ENCODE measurements at places on chromosomes 7 and 10.

GRCh38 chr10:43965918-43966570, 317.4 kb upstream of the ZNF32 start:
- DNase-seq = no peak

DNA sequence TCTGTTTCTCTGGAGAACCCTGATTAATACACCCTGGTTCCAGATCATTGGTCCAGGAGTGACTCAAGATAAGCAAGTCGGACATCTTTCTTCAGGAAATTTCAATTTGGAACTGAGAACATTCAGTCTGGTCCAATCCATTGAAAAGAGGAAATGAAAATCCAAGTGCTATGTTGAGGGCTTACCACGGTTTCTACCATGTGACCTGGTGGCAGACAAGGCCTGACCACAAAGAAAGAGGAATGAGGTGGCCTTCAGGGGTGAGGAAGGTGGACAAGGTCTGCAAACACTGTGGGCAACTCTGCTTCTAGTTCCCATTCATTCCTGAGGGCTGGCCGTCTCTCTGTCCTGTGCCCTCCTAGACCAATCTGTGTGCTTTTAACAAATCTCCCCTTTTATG, 149.2 kb upstream of the GHITM start:
- DNase-seq = no peak

DNA sequence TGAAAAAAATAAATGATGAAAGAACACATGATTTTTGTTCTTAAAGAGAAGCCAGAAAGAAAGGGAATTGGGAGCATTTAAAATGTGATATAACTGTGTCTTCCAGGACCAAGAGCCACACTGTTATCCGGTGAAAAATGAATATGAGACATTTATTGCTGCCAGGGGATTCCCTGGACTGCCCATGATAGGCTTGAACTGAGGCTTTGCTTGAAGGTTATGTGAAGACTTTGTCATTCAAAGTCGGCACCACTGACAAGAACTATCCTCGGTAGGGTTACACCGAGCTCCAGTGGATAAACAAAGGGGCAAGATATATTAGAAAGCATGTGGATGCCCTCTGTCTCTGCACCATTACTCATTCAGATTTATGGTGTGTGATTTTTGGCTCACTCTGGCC, 125.4 kb upstream of the MINDY3 start:
- DNase-seq = no peak

GRCh38 chr7:21504021-21504420, 38.8 kb upstream of the DNAH11 start:
- DNase-seq = no peak

- DNase-seq = no peak
These were observed 2.1 kb downstream of the FAM24B start for GRCh38 chr10:122877264-122877663.

- no peak for DNase-seq
These were observed 168.2 kb downstream of the CACNA2D1 start for GRCh38 chr7:82275342-82275741.

DNA sequence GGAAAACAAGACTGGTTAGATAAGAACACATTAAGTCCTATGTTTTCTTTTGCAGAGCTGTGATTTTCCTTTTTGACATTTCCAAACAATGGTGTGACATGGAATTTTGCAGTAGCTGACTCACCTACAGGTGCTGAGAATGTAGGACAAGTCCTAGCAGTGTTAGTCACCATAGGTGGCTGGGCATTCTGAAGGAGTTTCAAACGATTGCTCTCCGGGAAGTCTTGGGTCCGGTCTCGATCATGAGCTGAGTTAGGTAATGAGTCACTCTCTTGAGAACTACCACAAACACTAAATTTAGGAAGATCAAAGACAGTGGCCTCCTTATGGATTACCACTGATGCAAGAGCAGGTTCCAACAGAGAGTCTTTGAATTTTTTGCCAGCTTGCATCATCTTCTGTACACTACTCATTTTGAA, 3.6 kb downstream of the FIGNL1 start:
- no peak for DNase-seq

GRCh38 chr10:13117841-13118783, 18.1 kb downstream of the OPTN start:
- no peak for DNase-seq

DNA sequence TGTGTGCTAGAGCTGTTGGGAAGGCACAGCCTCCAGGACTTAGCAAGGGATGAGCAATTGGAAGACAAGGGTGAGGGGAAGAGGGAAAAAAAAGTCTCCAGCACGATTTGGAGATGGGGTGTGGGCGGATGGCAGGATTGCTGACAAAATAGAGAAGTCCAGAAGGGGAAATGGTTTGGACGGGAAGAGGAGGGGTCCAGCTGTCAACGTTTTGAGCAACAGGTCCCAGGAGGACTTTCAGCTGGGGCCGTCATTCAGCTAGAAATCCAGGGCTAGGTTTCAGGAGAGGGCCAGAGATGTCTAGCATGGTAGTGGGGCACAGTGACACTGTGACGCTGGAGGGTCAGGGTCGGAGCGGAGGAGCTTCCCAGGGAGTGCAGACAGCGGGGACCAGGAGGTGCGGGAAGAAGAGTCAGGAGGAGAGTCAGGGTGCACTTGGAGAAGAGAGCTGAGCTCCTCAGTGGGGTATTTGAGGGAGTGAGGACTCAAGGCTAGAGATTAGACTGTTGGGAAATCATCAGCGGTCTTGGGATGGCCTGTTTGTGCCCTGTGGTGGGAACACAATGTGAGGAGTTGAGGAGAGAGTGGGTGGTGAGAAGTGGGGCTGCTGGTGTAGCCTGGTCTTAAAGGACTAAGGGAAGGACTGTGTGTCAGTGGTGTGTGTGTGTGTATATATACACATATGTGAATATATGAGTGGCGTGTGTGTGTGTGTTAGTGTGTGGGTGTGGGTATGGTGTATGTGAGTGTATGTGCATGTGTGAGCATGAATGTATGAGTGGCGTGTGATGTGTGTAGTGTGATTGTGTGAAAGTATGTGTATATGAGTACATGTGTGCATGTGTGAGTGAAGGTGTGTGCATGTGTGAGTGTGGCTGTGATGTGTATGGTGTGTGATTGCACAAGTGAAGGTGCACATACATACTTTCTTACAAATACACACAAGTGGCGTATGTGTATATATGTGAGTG, 3.8 kb downstream of the ZYX start:
- no peak for DNase-seq

- DNase-seq = no peak
These were observed 237.3 kb downstream of the CDK14 start for GRCh38 chr7:90833443-90833842.

DNA sequence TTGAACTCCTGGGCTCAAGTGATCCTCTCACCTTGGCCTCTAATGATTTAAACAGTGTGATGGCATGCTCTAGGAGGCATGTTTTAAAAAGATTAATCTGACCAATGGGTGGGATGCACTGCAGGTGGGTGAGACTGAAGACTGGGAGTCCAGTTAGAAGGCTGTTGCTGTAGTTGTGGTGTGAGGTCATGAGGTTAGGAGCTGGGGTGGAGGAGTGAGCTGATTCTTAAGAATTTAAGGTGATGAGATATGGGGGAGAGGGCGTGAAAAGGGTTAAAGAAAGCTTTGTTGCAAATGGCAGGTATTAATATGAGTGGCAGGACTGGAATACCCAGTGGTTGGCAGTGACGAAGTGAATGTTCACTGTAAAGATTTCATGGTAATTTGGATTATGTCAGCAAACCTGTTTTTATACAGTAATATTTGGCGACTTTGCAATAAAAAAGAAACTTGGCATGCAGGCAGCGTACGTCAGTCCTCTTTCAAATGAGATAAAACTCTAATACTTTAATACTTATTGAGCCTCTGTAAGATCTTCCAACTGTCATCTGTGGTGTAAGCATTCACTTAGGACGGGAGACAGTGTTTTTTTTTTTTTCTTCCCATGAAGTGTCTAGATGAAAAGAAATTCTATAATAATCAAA, 72.8 kb upstream of the MTPN start:
- no peak for DNase-seq

- DNase-seq = no peak
These were observed 608.0 kb downstream of the DNAJB6 start for GRCh38 chr7:157944734-157945291.

- DNase-seq = no peak
These were observed 145.3 kb downstream of the SEMA3A start for GRCh38 chr7:84049071-84049836.

DNA sequence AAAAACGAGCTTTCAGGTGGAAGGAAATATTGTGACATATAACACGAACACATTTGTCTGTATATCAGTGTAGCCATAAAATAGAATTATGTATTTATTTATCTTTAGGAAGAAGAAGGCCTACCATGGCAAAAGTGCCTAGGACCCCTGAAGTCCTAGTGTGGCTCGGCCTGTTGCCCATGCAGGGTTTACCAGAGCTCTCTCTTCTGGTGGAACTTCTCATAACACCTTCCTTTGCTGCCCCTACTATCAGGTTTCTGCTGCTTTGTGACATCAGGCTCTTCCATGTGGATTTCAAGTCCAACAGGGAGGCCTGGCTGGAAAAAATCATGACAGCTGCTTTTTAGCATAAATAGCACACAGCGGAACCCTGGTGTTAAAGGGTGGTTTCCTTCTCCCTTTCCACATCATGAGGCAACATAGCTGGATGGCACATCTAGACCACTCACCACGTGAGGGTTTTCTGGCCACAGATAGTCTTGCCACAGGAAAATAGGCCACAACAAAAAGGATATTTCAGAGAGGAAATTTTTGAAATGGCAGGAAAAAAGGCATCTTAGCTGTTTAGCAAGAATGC, 44.8 kb upstream of the ADO start:
- no peak for DNase-seq

- no peak for DNase-seq
These were observed 245.0 kb downstream of the KIAA1217 start for GRCh38 chr10:24453973-24454372.

- no peak for DNase-seq
These were observed 618 bp upstream of the RELN start for GRCh38 chr7:103989785-103990767.

GRCh38 chr7:832968-833424, 720 bp downstream of the SUN1 start:
- DNase-seq = no peak

DNA sequence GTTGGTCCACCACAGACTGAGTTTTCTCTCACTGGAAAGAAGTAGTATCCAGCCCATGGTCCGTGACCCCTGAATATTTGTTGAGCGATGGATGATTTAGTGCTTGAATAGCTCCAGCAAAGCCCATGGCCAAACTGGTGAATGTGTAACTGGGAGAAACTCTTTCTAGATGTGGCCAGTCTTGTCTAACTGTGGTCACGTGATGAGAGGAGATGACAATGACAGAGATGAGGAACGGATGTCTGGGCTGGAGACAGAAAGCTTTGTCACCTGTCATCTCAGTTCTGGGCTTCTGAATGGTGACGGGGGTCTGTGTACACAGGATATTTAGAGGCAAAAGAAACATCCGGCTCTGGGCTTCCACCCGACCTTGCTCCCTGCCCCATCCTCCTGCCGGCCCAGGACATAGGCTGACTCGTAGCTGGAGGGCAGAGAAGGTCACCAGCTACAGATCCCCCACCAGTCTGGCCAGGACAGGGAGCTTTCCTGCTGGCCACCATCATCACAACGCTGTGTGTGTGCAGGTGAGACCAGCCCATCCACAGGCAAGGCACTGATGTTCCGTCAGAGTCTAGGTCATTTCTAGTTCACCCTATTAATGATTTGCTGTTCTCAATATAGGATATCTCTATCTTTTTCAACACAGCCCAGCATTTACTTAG, 152.5 kb upstream of the TNS3 start:
- no peak for DNase-seq

DNA sequence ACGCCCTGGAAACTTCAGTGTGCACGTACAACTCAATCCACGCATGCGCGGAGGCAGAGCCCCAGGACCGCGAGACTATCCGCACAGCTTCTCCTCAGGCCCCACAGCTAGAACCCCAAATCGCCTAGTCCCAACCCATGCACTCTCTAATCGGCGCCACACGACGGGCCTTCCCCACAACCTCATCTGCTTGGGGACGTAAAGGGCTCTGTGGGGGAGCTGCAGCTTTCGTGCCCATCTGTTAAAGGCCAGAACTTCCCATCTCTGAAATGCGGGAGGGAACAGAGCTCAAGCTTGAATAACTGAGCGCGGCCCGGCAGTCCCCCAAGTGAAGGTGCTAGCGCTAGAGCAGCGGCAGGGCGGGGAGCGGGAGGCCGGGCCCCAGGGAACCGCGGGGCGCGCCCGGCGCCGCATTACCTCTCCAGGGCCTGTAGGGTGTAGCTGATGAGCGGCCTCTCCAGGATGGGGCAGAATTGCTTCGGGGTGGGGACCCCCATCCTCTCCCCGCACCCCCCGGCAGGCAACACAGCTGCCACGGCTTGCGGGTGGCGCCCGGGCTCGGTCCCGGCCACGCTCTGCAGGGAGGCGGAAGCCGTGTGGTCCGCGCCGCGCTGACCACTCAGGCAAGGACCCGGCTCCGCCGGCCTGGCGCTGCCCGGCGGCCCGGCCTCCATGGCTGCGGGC, 547 bp downstream of the CRPPA start:
- peak; percentile 87 for DNase-seq

- DNase-seq = no peak
These were observed 101.6 kb upstream of the PPIF start for GRCh38 chr10:79245539-79246208.

DNA sequence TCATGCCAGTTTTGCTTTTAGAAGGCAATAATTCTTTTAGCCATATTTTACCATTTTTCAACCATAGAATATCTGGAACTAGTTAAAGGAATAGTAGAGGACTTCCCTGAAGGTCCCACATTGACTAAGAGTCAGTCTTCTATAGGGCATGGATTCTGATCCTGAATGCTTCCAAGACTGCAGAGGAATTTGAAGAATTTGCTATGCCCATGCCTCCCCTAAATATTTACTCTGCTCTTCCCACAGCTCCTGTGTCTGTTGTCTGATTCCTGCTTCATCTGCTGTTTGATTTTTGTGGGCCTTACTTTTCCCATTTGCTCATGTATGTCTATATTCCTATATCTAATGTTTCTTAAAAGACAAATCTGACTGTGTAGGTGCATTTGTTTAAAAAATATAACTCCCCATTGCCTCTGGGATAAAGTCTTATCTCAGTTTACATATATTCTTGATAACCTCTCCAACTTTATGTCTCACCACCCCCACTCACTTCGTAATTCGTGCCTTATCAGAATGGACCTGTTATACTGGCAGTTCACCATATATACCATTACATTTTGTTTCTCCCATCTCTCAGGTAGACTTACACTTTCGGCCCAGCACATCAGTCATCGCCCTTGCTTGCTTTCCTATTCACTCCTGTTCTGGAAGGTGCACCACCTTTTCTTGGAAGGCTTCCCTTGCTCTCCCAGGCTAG, 33.9 kb downstream of the LRRC4 start:
- DNase-seq = no peak

GRCh38 chr7:12715372-12716133, 28.1 kb downstream of the ARL4A start:
- peak; percentile 80 for DNase-seq

- no peak for DNase-seq
These were observed 26.5 kb upstream of the AGBL3 start for GRCh38 chr7:134959810-134960209.

DNA sequence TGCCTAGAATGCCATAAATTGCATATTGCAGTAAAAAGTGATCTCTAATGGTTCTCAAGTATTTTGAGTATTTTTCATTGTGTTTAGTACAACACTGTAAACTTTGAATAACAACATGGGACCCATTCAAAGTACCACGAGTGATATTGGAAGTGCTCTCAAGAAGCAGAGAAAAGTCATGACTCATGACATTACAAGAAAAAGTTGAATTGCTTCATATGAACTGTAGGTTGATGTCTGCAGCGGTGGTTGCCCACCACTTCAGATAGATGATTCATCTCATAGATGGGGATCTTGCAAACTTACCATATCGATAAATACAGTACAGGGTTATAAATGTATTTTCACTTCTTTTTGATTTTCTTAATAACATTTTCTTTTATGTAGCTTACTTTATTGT, 33.9 kb downstream of the ENTPD1 start:
- no peak for DNase-seq

- DNase-seq = no peak
These were observed 201.7 kb downstream of the PLXDC2 start for GRCh38 chr10:20017961-20018360.
